ENCODE measurements at places on chromosomes 7 and 10. TPM values are rescaled to one million over a fixed set of nuclear protein-coding genes. Genes with fewer than 3 reads are reported as not detected.

Gene MRLN
- not detected for polyA plus RNA-seq

Gene TAS2R39
- not detected for polyA plus RNA-seq

DNA sequence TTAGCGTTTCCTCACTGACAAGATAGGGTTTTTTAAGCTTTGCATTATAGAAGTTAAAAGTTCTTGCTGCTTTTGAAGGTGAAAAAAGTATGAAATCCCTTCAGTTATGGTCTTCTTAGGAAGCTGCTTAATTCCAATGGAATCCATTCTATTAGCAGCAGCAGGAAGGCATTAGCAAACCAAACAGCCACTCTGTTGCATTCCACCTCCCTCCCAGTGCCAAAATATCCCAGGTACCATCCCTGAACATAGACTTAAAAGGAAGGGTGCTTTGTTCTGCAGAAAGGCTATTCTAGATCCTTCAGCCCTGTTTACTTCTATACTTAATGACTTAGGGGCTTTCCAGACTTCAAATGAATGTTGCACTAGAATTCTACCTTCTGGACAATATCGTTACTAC is 23.8 kb downstream of the ENO4 start:
- no peak for DNase-seq

Gene HECW1
- not detected for polyA plus RNA-seq

DNA sequence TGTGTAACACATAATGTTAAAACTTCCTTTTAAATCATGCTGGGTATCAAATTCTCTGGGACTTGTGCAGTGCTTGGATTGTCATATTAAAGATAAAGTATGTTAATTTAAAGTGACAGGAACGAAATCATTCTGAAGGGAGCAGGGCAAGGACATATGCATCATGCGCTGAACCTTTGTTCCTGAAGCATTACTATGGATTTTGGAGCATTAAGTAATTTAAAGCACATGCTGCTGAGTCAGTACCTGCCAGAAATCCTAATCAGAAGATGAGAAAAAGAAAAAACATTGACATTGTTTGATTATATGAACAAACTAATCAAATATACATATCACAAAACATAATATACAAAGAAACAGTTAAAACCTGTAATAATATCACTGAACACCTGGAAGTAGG is 101.4 kb downstream of the MICU1 start:
- DNase-seq, result no peak

Gene LRMDA
- polyA plus RNA-seq, result not detected

Gene CACNB2
- not detected for polyA plus RNA-seq

- no peak for DNase-seq
These were observed 19.3 kb downstream of the OR6B1 start for GRCh38 chr7:144019457-144019856.

GRCh38 chr10:110511734-110512449 is 14.2 kb downstream of the DUSP5 start:
- no peak for DNase-seq

- DNase-seq, result no peak
These were observed 344.2 kb upstream of the MGMT start for GRCh38 chr10:129122846-129123245.

Gene HMX3
- 20.5 TPM for polyA plus RNA-seq

- DNase-seq, result no peak
These were observed 90.8 kb downstream of the ZFAND4 start for GRCh38 chr10:45581582-45582385.

Gene NAT16
- not detected for polyA plus RNA-seq

GRCh38 chr7:141028767-141029166 is 14.0 kb upstream of the MRPS33 start:
- DNase-seq, result no peak

- no peak for DNase-seq
These were observed 360.6 kb upstream of the ANKRD30A start for GRCh38 chr10:36764823-36765222.

- peak; percentile 12 for DNase-seq
These were observed 552.4 kb upstream of the KCND2 start for GRCh38 chr7:119720541-119720940.

DNA sequence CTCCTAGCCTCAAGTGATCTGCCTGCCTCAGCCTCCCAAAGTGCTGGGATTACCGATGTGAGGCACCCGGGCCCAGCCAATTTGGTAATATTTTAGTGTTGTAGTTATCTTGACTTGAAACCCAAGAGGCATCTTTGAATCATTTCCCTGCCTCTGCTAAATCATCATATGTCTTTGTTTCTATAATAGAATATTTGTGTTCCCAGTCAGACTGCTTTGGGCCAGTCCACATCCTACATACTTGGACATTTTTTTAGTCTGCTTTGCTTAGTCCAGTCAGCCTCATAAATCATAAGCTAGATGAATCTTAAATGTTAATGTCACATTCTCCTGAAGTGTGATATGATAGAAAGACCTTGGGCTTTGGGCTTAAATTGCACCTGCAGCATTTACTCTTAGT is 5.9 kb downstream of the STAM start:
- no peak for DNase-seq

- DNase-seq, result no peak
These were observed 1231.1 kb upstream of the CELF2 start for GRCh38 chr10:9786576-9786975.

DNA sequence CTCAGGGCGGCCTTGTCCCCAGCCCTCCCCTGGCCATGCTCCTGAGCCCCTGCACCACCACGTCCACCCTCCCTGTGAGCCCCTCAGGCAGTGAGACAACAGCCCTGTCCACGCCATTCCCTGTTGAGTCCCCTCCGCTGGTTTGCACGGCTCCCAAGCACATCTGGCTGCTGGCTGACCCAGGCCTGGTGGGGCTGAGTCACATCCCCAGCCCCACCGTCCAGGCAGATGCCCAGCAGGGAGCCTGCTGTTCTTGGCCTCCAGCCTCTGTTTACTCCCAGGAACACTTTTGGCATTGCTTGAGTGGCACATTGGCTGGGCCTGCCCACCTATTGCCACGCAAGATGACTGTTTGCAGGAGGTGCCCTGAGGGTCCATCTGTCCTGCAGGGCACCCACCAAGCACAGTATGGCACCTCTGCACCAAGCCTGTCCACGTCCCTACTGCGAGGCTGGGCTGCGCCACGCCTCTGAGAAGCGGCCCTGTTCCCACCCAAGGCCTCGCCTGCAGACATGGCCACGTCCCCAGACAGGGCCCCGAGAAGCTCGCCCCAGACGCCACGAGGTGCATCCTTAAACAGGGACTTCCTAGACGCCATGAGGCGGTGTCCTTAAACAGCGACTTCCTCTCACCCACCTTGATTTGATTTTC is 48.4 kb upstream of the INPP5A start:
- DNase-seq, result no peak

GRCh38 chr10:123988694-123989093 is 97.1 kb upstream of the CPXM2 start:
- no peak for DNase-seq

DNA sequence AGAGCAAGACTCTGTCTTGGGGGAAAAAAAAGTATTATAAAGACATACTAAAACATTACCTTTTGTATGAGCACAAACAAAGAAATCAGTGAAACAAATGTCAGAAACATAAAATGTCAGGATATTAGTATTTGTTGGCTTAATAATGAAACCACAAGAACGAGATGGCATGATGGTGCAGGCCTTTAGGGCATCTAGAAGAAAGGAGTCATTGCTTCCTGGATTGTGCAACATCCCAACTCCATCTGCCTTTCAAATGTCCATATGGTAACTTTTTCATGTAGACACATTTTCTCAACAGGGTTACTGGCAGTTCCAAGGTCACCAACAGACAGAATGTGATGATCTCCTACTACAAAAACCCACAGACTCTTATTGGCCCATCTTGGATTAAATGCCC is 96.6 kb downstream of the ZNF248 start:
- no peak for DNase-seq

- peak; percentile 79 for DNase-seq
These were observed 652 bp downstream of the ATOH7 start for GRCh38 chr10:68231106-68231816.

Gene SORCS3
- not detected for polyA plus RNA-seq

- no peak for DNase-seq
These were observed 48.2 kb upstream of the LOXL4 start for GRCh38 chr10:98316170-98316569.

Gene SEMA3D
- not detected for polyA plus RNA-seq

GRCh38 chr10:130934293-130935127 is 377.0 kb downstream of the TCERG1L start:
- DNase-seq, result no peak

Gene ZNF853
- not detected for polyA plus RNA-seq

GRCh38 chr10:125554016-125554703 is 128.8 kb downstream of the TEX36 start:
- no peak for DNase-seq

- no peak for DNase-seq
These were observed 151.5 kb downstream of the RNF216 start for GRCh38 chr7:5629941-5630340.

Gene LRIT1
- polyA plus RNA-seq, result not detected

- DNase-seq, result peak; percentile 68
These were observed 6.1 kb downstream of the GSTO2 start for GRCh38 chr10:104274762-104275721.

DNA sequence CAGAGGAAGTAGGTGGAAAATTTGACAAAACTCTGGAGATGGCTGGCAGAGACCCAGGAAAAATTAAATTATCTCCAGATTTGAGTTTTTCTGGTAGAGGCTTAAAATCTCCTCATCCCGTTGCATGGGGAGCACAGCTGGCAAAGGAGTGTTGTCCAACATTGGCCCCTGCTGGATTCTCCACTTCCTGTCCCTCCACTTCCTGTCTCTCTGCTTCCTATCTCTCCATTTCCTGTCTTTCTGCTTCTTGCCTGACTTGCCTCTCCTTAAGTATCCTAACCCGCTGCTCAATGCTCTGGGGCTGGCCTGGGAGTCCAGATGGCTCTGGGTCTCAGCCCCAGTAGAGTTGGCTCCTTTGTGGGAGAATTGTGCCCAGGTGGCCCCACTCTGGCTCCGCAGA is 65.8 kb upstream of the EMX2 start:
- DNase-seq, result no peak

GRCh38 chr10:52028523-52028858 is 285.6 kb upstream of the DKK1 start:
- DNase-seq, result no peak

DNA sequence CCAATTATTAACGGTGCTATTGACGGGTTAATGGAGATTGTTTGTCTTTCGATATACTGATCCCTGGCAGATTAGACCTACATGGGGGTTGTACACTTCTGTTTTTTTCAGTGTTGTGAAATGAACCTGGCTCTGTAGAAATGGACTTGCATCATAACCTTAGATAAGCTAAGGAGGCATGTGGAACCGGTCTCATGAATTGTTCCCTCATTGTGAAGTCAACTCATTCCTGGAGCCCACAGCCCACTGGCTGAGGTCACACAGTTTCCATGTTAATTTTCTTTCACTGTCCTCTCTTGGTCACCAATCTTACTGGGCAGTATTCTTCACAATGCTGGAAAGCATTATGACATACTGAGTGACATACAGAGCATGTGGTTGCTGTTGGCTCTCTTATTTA is 202.8 kb downstream of the BMPER start:
- DNase-seq, result no peak

DNA sequence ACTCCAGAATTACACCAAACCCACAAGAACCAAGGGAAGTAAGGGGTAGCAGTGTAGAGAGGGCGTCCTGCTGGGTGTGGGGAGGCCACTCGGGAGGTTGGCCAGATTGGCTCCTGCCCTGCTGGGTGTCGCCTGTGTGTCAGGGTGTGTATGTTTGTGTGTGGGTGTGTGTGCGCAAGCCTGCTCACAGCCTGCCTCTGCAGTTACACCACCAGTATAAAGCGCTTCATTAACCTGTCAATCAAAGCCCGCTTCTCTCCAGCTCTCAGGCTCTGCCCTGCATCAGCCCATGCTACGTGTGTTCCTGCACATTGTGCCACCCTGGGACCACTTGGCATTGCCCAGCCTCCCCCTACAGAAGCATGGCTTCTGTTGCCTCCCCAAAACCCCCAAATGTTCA is 83.3 kb upstream of the PAX2 start:
- DNase-seq, result no peak

GRCh38 chr7:125823538-125823937 is 893.9 kb upstream of the POT1 start:
- no peak for DNase-seq

- no peak for DNase-seq
These were observed 164.4 kb upstream of the FEZF1 start for GRCh38 chr7:122468945-122469344.

DNA sequence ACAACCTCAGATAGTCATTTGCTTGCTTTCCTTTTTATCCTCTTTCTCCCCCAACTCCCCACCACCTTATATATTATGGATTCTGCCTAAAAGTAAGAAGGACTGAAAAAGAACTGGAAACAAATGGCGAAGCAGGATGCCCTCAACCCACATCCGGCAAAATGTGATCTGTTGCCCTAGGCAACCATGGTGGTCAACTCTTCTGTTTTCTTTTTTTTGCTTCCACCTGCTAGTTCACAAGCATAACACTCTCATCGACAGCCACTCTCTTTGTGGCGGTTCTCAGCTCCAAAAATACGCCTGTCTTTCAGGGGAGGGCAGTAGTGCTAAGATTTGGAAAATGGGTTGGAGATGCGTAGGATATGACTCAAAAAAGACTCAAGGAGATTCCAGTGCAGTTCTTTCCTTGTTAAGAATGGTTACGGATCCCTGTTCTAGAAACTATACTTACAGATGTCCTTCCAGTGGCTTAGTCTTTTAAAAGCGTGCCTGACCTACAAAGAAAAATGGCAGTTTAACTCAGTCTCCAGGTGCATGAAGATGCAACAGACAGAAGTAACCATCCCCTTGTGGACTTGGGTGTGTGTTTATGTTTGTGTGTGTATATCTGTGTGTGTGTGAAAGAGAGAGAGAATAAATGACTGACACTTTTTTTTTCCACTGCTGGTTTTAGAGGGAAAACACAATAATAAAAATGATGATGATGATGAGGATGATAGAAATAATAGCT is 10.7 kb downstream of the APBB1IP start:
- no peak for DNase-seq

DNA sequence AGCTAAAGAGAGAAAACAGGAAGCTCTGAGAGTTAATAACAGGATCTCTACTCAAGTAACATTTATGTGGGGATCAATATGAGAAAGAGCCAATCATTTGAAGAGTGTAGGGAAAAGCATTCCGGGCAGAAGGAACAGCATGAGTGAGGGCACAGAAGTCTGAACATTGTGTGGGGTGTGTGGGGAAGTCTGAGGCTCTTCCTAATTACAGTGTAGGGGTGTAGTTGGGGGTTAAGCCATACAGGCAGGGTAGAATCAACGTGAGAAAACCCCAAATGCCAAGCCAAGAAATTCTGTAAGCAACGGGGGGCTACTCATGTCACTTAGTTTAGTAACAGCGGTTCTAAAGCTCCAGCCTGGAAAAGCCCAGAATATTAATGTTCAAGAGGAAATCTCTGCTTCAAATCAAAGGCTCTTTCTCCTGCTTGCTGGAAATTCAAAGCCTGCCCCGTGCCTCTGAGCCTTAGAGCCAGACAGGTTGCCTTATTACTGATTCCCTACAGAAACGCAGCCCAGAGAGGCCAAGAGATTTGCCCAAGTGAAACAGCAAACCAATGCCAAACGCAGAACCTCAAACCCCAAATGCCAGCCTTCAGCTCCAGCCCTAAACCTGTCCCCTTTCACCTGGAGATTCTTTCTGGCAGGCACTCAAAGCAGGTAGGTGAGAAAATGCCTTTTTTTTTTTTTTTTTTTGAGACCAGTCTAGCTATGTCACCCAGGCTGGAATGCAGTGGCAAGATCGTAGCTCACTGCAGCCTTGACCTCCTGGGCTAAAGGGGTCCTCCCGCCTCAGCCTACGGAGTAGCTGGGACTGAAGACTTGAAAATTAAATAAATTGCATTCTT is 36.1 kb downstream of the DNAJB12 start:
- DNase-seq, result no peak

Data from K562 (cell line).